Activated T-cell treated with anti-CD3 and anti-CD28 coated beads, Interleukin-2, amount 50 U/mL, for 4 hours (primary cell): ENCODE measurements at places on chromosomes 11 and 22.

DNA sequence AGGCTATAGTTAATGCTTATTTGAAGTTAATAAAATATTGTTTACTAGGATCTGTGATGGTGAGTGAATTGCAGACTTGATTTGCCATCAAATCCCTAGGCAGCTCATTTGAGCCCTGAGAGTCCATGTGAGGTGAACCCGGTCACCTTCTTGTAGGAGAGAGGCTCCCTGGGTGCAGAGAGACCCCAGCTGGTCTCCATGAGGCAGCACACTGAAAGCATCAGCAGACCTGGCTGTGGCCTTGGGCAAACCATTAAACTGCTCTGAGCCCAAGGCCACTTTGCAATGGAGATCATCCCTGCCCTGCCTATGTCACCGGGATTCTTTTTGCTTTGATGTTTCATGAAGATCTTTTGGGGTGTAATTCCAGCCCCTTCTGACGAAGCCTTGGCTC is 125.2 kb downstream of the MICAL2 start:
- DNase-seq = no peak

GRCh38 chr11:2982214-2982613 is 9.9 kb downstream of the NAP1L4 start:
- no peak for DNase-seq

- no peak for DNase-seq
These were observed 71.4 kb downstream of the CHST1 start for GRCh38 chr11:45593992-45594391.

GRCh38 chr11:61460474-61460881 is 30.6 kb downstream of the SDHAF2 start:
- no peak for DNase-seq

GRCh38 chr22:38832005-38832978 is 11.5 kb downstream of the NPTXR start:
- no peak for DNase-seq

DNA sequence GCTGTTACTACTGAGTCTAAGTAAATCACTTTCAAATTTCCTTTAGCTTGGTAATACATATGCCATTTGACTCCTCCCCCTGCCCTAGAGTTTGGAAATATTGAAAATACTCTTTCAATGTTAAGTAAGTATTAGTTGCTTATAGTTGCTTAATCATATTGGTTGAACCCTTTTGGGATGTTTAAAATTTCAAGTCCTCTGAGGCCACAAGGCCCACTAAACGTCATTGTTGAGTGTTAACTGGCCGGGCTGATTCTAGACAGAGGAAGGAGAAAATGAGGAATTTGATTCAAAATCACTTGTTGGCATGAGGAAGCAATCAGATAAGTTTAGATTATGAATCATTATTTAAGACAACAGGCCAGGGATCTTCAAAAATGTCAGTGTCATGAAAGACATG is 8.5 kb downstream of the NAV2 start:
- no peak for DNase-seq

GRCh38 chr11:118572061-118572980 is at the start of gene ARCN1:
TSS of gene ARCN1 (plus strand) at chr11:118572409. CDS start at chr11:118572548, 139 bp downstream.
- peak; percentile 66 for DNase-seq

DNA sequence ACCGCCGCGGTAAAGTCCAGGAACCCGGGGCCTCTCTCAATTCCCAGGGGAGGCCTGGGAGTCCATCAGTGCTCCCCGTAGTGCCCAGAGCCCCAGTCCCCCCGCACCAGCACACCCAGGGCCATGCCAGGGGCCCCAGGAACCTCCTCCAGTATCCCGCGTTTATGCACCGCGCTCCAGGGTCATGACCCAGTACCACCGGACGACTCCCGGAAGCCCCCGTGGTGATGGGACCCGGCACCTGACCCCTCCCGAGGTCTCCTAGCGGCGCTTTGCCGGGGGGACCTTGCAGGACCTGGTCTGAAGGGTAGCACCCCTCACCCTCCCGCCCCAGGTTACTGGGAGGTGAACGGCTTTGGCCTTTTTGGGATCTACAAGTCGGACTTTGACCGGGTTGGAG is 11.2 kb downstream of the B4GALNT4 start:
- no peak for DNase-seq

GRCh38 chr11:123316003-123316402 is 114.1 kb upstream of the GRAMD1B start:
- DNase-seq = no peak

DNA sequence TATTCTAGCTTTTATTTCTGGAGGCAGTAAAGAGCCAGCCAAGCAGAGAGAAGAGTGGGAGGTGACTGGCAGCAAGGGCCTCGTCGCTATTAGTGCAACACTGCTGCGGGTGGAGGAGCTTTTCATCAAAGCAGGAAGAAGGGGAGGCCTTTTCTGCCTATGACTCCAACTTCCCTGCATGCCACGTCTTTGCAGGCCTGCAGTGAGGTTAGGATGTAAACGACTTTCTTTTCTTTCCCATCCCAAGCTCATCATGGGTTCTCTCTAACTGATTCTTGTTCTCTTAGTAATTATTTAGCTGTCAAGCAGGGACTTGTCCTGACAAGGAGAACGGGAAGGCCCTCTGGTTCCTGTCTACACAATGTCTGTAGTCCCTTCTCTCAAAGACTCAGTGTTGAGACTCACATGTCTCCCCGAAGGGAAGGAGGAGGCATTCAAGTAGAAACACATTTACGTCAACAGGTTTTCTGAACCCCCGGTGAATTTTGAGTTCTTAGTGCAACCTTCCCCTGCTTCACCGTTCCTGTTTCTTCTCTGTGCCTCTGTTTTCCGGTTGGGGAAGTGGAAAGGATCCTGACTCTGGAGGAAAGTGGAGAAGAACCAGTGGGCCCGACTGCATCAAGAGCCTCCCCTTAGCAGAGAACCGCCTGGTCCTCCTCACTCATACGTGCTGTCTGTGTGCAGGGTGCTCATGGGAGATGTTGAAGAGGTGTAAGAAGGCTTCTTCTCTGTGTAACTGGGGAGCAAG is 56.9 kb downstream of the PACS1 start:
- peak; percentile 56 for DNase-seq

- no peak for DNase-seq
These were observed 6.3 kb downstream of the LDHAL6A start for GRCh38 chr11:18461909-18462308.

DNA sequence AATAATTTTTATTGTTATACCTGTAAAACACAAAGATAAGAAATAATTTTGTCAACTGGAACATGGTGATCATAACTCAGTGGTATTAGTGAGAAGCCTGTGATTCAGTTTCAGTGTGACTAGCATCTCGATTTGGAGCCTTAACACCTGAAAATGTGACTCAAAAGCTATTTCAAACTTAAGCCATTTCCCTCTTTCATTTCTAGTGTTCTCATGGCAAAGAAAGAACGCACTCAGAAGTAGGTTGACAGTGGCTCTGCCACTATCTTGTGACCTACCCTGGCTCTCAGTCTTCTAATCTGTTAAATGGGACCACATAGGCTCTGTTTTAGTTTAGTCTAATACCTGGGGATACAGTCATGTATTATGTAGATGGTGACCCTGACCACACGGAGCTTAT is 62.7 kb downstream of the ISX start:
- no peak for DNase-seq

GRCh38 chr11:7637447-7638157 is 35.7 kb downstream of the CYB5R2 start:
- DNase-seq = no peak

GRCh38 chr11:102757823-102758549 is 22.4 kb downstream of the MMP10 start:
- DNase-seq = no peak

DNA sequence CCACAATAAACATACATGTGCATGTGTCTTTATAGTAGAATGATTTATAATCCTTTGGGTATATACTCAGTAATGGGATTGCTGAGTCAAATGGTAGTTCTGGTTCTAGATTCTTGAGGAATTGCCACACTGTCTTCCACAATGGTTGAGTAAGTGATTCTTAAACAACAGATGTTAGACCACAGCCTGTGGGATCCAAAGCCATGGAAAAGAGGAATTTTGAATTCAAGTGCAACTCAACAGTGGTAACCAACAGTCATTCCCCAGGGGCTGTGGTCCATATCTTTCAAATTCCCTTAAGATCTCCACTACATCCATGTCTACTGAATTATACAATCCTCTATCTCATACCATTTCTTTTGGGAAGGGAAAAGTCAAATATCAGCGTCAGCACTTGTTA is 321.5 kb downstream of the LARGE1 start:
- no peak for DNase-seq

GRCh38 chr11:59254286-59254685 is 41.6 kb upstream of the MPEG1 start:
- DNase-seq = no peak

DNA sequence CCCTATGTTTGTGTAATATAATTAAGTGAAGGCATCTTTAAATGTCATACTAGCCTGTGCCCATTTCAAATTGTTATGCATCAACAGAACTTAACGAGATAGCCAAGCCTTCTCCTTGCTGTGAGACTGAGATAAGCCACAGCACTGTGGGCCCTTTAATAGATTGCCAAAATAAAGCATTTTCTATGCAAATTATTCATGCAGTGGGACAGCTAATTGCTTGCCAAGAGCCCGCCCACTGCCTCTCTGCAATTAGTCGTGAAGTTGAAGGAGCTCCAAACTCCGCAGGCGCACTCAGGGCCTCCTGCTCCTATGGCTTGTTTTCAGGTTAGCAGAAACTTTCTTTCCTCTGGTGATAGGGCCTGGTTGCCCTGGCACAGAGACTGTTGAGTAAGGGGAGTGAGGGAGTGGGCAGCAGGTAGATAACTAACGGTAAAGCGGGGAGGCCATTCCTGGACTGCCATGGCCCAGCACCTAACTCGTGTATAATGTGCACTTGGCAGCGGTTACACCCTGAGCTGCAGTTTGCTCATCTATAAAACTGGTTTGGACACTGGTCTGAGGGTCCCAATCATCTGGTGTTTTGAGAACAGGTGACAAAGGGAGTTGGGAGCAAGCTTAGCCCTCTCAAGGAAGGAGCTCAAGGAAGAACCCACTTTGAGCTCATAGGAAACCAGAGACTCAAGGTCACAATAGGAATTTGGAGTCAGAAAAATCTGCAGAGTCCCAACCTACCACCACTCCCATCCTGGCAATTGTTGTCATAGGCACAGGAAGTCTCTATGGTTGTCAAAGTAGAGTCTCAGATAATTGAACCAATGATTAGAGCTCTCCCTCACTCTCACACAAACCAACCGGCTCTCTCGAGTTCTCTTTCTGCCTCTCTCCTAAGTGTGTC is 33.9 kb upstream of the RIC3 start:
- DNase-seq = no peak

- DNase-seq = no peak
These were observed 217.1 kb upstream of the PLET1 start for GRCh38 chr11:112477581-112478317.

GRCh38 chr11:126603486-126603885 is 248.0 kb downstream of the ST3GAL4 start:
- DNase-seq = no peak

DNA sequence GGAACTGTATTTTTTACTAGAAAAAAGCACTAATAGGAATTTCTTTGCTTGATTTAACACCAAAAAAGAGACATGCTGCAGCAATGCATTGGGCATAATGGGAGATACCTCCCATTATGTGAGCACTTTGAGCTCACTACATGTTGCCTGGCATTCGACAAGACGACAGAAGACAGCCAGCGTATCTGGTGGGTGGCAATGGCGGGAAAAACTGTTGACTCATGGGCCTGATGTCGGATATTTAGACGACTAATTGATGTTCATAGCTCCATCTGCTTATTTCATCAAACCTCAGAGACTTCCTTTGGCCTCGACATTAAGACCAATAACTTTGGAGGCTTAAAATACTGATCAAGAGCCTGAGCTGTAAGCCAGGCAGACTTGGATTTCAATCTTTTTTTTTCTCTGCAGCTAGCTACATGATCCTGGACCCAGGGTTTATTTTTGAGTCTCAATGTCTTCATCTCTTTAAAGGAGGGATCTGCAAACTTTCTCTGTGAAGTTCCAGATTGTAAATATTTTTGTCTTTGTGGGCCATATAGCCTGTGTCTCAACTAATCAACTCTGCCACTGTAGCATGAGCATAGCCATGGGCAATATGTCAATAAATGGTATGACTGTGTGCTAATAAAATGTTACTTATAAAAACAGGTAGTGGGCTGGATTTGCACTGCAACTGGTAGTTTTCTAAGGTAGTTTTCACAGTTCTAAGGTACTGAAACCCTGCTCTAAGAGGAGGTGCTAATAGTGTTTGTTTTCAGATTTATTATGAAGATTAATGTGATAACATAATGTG is 375.1 kb downstream of the METTL15 start:
- no peak for DNase-seq

DNA sequence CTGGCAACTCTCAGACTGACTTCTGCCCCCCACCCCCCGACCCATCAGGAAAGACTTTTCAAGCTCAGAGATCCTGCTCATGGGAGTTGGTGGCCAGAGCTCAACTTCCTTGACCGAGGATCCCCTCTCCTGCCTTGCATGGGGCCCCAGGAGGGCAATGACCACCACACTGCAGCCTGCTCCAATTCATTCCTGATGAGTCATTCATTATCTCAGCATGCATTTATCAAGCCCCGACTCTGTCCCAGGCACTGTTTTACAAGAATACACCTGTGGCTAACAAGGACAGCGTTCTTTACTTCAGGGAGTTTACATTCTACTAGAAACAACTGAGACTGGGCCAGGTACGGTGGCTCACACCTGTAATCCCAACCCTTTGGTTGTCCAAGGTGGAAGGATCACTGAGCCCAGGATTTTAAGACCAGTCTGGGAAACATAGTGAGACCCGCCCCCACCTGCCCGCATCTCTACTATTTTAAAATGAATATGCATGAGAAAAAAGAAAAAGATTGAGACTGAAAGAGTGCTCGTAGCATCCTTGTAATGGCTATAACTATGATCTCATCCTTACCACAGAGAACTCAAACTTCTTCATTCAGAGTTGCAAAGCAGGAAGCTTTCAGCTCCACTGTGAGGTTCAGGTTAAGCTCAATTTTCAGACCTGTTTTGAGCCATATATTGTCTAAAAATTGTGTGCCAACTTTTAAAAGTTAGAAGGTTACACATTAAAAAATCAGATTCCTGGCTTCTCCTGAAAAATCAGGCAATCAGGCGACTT is 60.4 kb downstream of the FEZ1 start:
- DNase-seq = no peak

- DNase-seq = no peak
These were observed 134.2 kb downstream of the LDLRAD3 start for GRCh38 chr11:36077886-36078685.

DNA sequence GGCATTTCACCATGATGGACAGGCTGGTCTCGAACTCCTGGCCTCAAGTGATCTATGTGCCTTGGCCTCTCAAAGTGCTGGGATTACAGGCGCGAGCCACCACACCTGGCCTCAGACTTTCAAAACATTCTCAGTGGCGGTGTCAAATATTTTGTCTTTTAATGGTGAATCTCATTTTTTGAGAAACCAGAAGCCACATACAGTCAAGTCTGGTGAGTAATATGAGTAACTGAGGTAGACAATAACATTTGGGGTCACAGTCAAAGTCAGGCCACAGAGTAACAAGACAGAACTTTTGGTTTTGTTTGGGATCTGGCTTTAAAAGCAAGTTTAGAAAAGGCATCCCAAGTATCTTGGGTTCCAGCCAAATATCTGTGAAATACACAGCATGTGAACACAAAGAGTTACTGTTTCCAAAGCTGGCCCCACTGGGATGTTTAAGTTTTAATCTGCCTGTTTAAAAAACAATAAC is 5.6 kb upstream of the TMA7B start:
- DNase-seq = no peak

GRCh38 chr11:74932169-74932568 is 16.7 kb downstream of the XRRA1 start:
- DNase-seq = no peak

- no peak for DNase-seq
These were observed 11.3 kb upstream of the BACE1-AS start for GRCh38 chr11:117279711-117280376.

- no peak for DNase-seq
These were observed 53.2 kb upstream of the MTNR1B start for GRCh38 chr11:92916299-92916698.
